Osteoblast (primary cell): ENCODE measurements at places on chromosomes 4 and X. TPM values are rescaled to one million over a fixed set of nuclear protein-coding genes. Genes with fewer than 3 reads are reported as not detected.

Gene ADH4
- not detected in 2 replicates for total RNA-seq

Gene PLK4
- 2.2 and 2.4 TPM in 2 replicates for total RNA-seq

DNA sequence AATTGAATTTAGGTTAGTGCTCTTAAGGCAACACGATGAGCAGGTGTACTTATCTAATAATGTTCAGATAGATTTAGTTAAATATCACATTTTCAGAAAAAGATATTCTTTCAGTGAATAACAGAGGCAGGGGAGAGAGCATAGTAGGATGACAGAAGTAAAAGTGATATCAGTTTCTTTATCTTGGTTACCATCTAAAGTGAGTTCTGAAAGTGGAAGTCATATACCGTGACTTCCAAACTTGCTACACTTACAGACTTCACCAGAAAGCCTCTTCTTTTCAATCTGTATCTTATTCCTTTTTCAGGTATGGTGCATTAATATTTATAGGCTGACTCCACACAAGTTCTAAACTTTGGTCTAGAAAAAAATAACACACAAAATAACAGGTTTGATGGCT is 124.9 kb downstream of the POU4F2 start:
- no peaks in the 10 kb centered on the region for H3K36me3 ChIP-seq
- no peak overlapping the region for H3K27ac ChIP-seq
- no peak overlapping the region for H3K4me3 ChIP-seq
- no peaks in the 10 kb centered on the region for H3K27me3 ChIP-seq
- H3K4me1 ChIP-seq = no peaks in the 10 kb centered on the region

DNA sequence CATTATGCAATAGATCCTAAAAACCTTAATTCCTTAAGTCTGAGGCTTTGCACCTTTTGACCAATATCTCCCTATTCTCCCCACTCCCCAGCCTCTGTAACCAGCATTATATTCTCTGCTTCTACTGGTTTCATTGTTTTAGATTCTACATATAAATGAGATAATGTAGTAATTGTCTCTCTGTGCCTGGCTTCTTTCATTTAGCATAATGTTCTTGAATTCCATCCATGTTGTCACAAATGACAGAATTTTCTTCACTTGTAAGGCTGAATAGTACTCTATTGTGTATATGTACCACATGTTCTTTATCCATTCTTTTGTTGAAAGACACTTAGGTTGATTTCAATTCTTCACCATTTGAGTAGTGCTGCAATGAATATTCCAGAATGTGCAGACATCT is 66.0 kb downstream of the MAGEC1 start:
- no peak for DNase-seq
- H3K4me1 ChIP-seq = no peaks in the 10 kb centered on the region
- no peaks in the 10 kb centered on the region for H3K27me3 ChIP-seq
- H3K27ac ChIP-seq = no peak overlapping the region

DNA sequence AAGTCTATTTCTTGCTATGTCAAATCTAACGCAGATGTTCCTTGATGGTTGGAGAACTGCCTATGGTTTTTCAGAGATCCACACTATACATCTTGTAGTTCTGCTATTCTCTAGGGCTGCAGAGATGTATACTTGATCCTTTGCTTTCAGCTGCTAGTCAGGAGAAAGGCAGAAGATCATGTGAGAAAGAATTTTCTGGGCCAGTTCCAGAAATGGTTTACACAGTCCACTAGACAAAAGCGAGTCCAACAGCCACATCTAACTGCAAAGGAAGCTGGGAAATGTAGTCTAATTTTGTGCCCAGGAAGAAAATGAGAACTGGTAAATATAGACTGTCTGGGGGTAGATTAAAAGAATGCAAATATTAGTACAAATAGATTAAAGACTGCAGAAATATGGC is 394.3 kb upstream of the SLIT2 start:
- H3K36me3 ChIP-seq = no peaks in the 10 kb centered on the region
- DNase-seq = peak; percentile 13
- H3K4me3 ChIP-seq = no peak overlapping the region
- H3K27ac ChIP-seq = no peak overlapping the region
- no peaks in the 10 kb centered on the region for H3K4me1 ChIP-seq

- H3K27me3 ChIP-seq = no peaks in the 10 kb centered on the region
- no peak for DNase-seq
- no peak overlapping the region for H3K27ac ChIP-seq
- H3K36me3 ChIP-seq = no peaks in the 10 kb centered on the region
- no peak overlapping the region for H3K4me3 ChIP-seq
These were observed 112.7 kb downstream of the CLCN5 start for GRCh38 chrX:50035126-50035525.

Gene FAM47E
- total RNA-seq = under 0.01 and 0.36 TPM in 2 replicates
